ENCODE measurements at places on chromosomes 11 and 22.
A peak's percentile ranks its signal among the peaks of the same experiment; 100 is the strongest.

- no peak for DNase-seq
Measured at GRCh38 chr11:25899617-25900160, 432.2 kb upstream of the ANO3 start.

DNA sequence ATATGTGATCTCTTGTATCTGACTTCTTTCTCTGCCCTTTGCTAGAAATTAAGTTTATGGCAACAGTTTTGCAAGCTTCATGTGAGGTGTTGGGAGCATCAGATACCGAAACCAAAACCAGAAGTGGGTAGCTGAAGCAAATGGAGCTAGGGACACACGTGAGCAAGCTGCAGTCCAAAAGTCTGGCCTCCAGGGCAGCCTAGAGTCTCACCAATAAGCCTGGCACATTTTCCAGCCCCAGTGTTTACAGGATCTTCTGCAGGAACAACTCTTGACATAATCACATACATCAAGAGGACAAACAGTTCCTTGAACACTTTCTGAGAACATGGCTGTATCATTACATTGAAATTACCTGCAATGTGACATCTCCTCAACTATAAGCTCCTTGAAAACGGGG, 114.1 kb downstream of the LARGE1 start:
- DNase-seq: no peak

DNA sequence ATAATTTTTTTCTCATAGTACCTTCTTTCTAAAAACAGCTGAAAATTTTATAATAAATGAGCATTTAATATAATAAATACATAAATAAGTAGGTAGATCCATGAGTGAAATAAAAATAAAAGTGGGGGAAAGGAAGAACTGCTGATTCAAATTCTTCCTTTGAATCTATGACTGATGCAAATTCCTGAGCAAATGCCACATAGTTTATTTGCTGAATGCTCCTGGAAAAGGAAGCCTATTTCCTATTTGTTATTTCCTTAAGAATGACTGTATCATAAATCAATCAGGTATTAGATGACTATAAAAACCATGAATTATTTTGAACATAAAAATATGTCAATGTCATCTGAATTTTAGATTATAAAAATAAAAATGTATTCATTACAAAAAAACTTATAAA, 16.6 kb downstream of the BTBD10 start:
- peak; percentile 47 for DNase-seq

DNA sequence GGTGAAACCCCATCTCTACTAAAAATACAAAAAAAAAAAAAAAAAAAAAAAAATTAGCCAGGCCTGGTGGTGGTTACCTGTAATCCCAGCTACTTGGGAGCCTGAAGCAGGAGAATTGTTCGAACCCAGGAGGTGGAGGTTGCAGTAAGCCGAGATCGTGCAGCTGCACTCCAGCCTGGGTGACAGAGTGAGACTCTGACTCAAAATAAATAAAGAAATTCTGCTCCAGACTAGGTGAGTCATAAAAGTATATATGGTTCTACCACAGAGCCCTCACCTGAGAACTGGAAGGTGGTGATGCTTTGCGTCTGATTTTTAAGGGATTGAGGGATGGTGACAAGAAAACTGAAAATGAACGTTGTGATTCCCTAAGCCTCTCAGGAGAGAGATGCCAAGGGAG, 58.4 kb downstream of the NTM start:
- DNase-seq: no peak

DNA sequence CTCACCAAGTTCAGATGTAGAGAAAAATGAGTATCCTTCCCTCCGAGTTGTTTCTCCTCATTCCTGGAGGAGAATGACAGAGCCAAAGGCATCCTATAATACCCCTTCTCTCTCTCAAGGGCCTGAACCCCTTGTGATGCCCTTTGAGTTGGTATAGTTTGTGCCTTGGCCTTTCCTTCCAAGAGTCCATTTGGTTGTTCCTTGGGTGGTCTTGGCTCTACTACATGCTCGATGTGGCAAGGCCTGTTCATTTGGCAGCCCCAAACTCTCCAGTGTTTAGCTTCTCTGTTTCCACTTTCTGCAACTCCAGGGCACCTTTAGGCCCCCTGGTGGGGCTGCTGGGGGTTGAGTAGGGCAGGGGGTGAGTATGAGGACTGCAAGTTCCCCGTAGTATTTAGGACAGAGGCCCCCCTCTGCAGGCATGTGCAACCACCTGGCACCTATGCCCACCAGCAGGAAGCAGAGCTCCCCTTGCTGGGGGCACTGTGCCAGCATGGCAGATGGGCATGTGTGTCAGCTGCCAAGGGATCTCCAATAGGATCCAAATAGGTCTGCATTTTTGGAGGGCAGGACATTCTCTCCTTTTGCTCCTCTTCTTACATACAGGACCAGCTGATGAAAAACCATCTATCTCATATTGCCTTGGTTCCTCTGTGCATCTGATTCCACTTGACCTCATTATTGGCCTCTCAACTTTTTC, 217.2 kb upstream of the CADM1 start:
- no peak for DNase-seq

DNA sequence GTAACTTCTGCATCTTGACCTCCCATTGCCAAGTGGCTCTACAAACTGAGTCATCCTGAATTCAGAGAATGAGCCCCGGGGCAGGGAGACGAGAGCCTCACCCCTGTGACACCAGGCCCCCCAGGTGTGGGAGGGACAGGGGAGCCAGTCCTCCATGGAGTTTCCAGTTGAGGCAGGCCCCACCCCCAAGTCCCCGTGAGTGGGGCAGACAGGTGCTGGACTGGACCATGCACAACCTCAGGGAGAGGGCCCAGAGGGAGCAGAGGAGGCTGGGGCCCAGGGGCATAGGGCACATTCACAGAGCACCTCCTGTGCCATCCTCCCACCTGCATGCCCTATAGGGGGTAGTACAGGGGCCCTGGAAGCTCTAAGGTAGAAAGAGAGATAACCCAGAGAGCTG, 180.8 kb downstream of the BRD1 start:
- DNase-seq: no peak

DNA sequence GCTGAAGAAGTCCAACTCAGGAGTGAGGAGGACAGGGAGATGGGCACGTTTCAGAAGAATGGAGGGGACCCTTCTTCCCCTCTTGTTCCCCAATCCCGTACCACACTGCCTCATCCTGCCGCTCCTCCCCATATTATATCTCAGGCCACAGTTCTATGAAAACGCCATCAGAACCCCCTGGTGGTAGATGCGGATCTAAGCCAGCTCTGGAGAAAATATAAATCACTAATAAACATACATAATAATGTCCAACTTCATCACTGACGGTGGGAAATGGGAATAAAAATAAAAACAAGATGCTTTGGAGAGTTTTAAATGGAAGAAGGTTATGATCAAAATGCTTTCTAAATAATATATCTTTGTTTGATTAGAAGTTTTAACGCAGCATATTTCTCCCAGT, 400.3 kb downstream of the CADM1 start:
- DNase-seq: no peak

DNA sequence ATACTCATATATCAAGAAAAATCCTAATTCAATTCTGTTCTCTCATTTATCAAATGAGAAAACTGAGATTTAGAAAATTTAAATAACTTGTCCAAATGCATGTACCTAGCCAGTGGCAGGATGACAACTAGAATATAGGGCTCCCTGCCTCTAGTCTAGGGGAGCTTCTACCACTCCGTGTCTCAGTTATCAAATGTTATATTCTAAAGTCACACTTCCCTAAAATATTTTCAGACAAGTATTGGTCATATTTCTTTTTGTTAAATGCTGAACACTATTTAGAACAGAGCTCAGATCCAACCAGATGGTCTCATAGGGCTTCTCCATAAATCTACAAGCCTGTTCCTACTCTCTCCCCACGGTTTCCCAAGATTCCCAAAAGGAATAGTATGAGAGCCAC, 26.3 kb downstream of the KCNJ1 start:
- no peak for DNase-seq

DNA sequence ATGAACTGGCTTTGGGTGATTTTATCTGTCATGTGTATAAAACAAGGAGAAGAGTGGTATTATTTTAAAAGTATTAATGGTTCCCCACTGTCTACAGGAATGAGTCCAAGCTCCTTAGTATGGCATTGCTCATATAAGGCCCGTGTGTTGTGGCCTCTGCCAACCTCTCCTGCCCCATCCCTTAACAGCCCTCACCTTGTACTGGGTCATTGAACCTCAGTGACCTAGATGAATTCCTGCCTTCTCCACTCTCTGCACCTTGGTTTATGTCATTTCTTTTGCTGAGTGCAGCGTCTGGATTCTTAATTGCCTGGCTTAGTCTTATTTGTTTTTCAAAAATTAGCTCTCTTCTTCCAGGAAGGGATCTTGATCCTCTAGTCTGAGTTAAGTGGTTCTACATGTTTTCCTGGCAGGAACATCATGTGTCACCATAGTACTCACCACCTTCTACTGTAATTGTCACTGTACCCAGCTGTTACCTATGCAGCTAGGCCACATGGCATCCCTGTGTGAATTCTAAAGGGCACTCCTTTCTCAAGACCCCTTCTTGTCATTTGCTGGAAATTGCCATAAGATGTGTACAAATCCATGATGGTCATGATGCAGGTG, 36.2 kb upstream of the POGLUT3 start:
- no peak for DNase-seq
